ENCODE measurements at places on chromosomes 5 and 9.

- no peak for DNase-seq
Observed at GRCh38 chr9:14895806-14896205, 14.4 kb downstream of the FREM1 start.

GRCh38 chr5:21711866-21712758, 1141.0 kb downstream of the CDH12 start:
- DNase-seq: no peak

- DNase-seq: no peak
Observed at GRCh38 chr5:179840321-179840720, 18.3 kb downstream of the MRNIP start.

- DNase-seq: peak; percentile 58
Observed at GRCh38 chr9:121156263-121156731, 45.4 kb downstream of the RAB14 start.

- DNase-seq: no peak
Observed at GRCh38 chr9:81113453-81114124, 575.8 kb downstream of the TLE1 start.

DNA sequence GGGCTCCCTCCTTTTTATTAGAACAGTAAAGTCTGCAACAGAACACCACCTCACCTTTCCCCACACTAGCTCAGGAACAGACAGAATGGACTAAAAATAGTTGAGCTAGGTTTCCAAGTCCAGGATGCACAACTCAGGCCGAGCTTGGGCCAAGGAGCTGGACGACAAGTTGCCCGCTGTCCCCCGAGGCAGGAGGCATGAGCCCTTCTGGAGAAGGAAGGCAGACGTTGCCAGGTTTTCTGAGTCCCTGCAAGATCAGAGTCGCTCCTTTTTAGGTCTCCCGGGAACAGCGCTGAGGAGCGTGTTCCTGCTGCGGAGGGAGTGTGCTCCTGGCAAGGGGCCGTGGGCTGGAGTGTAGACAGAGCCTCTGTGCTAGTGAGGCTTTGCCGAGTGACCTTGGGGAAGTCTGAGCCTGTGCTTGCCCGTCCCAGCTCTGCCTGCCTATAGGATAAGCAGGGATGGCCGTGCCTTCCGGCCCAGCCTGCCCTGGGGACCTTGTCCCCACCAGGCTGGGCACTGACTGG, 121.6 kb downstream of the WNK2 start:
- DNase-seq: no peak

Data from SJSA1 (cell line).